ENCODE measurements at places on chromosomes 1 and 21.

DNA sequence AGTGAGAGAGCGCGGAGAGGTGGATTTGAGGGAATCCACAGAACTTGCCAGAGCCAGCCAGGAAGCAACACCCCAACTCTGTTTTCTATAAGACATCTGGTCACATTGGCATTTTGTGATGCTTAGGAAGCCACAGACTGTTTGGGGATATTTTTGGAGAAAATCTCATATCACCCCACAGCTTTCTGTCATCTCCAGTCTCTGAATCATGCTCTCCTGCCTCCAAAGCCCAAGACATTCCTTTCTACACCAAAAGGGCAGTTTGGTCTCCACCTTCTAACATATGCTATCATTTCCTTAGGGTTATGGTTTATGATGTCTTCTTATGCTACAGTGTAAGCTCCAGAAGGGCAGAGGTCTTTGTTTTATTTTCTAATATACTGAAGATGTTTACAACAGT, 14.4 kb upstream of the BCL10 start:
- no peak for DNase-seq

DNA sequence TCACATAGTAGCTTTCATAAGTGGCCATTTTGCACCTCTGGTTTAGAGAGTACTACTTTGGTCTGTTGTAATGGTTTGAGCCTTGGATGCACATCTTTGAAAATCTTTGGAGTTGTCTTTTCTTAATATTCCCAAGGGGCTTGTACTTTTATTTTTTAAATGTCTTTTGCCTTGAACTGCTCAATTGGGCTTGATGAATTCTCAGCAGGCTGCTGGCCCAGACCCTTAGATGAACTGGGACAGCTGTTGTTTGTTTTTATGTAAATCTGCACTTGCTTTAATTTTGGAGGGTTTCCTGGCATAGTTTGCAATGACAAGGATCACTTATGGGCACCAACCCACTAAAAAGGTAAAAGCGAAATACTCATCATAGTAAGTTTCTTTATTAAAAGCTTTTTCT, 24.9 kb downstream of the NGF start:
- no peak for DNase-seq

DNA sequence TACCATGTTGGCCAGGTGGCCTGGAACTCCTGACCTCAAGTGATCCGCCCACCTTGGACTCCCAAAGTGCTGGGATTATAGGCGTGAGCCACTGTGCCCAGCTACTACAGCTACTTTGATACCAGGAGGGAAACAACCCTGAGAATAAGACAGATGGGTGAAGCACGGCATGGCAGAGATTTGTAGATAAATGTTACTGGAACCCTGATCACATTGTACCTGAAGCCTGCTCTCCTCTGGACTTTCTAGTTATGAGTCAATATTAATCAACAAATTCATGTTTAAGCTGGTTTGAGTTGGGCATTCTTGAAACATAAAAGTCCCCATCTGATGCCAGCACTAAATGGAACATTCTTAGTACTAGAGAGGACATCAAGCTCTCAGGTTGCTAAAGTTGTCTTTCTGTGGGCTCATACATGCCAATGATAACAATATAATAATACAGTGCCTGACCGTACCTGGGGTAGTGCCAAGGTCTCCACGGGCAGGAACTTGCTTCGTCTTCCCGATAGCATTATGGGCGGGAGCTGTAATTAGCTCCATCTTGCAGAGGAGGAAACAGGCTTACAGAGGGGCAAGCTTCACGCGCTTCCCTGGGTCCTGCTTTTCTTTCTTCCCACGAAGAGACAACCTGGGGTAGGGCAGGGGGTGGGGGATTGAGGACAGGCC, 30.7 kb upstream of the SLC19A1 start:
- no peak for DNase-seq

DNA sequence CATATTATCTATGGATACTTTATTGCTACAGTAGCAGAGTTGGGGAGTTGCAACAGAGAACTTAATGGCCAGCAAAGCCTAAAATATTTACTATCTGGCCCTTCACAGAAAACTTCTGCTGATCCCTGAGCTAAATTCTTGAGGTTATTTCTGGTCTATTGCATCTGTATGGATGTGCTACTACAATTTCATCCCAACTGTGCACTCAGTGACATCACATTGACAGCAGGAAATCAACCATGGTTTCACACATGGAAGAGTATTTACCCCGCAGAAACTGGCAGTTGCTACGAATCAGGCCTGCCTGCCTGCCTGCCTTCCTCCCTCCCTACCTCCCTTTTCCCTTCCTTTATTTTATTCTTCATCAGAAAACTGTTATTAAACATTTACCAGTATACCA, 12.1 kb downstream of the CLCA2 start:
- no peak for DNase-seq

DNA sequence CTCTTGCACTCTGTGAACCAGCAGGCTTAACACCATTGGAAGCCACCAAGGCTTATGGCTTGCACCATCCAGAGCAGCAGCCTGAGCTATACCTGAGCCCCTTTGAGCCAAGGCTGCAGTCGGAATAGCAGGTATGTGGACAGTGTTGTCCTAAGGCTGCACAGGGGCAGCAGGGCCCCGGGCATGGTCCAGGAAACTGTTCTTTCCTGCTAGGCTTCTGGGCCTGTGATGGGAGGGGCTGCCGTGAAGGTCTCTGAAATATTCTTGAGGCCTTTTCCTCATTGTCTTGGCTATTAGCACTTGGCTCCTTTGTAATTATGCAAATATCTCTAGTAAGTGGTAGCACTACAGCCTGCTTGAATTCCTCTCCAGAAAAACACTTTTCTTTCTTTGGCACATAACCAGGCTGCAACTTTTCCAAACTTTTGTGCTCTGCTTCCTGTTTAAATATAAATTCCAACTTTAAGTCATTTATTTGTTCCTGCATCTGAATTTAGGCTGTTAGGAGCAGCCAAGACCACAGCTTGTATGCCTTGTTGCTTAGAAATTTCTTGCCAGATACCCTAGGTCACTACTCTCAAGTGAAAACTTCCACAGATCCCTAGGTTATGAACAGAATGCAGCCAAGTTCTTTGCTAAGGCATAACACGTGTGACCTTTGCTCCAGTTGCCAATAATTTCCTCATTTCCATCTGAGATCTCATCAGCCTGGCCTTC, 5.2 kb downstream of the KRTAP20-4 start:
- no peak for DNase-seq

DNA sequence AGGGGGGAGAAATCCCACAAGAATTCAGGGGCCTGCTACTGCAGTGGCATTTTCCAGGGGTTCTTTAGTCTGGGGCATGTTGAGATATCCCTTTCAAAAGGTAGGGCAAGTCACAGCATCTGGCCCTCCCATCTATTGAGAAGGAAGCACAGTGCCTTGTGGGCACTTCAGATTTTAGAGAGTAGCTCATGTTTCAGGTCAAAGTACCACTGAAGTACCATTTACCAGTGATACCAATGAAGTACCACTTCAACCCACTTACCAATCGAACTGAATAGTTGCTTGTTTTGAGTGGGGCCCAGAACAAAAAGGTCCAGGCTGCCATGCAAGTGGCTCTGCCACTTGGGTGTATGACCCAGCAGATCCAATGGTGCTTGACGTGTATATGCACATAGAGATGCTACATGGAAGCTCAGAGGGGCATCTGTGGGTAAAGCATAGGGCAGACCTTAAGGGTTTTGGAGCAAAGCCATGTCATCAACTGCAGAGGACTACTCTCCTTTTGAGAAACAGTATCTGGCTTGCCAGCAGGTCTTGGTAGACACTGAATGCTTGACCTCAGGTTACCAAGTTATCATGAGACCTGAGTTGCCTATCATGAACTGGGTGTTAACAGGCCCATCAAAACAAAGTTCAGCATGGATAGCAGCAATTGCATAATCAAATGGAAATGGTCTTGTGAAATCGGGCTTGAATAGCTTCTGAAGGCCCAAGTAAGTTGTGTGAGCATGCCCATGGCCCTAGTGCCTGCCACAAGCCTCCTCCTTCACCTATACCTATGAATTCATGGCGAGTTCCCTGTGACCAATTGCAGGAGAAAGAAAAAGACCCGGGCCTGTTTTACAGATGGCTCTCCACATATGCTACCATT, 23.5 kb downstream of the PLA2G2D start:
- no peak for DNase-seq

DNA sequence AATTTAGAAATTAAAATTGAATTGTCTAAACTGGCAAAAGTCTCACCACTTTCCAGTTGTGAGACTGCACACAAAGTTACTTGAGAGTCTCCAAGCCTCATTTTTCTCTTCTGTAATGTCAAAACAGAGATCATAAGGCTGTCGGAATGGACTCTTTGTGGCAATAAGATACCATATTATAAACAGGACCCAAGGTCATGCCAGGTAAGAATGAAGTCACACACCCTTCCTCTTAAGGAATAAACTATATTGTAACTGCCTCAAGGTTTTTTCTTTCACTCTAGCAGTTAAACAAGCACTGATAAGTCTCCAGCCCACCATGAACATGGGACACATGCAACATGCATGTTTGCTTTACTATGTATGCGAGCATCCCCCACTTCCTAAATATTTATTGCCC, 50.1 kb upstream of the DIRAS3 start:
- DNase-seq, result no peak

- peak; percentile 95 for DNase-seq
These were observed at the start of gene SEC22B for GRCh38 chr1:120176092-120176855. SEC22B (minus strand) TSS chr1:120176520; CDS start chr1:120176381, 139 bp downstream.

DNA sequence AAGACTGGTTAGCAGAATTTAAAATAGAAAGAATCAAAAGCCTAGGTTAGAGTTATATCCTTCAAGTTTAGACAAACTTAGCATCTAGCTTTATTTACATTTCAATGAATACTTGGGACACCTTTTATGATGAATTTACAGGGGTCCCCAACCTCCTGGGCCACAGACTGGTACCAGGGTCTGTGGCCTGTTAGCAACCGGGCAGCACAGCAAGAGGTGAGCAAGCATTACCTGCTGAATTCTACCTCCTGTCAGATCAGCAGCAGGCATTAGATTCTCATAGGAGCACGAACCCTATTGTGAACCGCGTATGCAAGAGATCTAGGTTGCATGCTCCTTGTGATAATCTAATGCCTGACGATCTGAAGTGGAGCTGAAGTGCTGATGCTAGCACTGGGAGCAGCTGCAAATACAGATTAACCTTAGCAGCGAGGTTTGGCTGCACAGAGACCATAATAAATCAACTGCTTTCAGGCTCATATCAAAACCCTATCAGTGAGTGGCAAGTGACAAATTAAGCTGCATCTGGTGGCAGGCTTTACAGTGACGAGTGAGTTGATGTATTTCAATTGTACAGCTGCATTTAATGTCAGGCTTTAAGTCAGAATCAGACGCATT, 82.0 kb downstream of the UCHL5 start:
- no peak for DNase-seq

- DNase-seq, result no peak
These were observed 24.7 kb downstream of the NPHS2 start for GRCh38 chr1:179550746-179551682.

DNA sequence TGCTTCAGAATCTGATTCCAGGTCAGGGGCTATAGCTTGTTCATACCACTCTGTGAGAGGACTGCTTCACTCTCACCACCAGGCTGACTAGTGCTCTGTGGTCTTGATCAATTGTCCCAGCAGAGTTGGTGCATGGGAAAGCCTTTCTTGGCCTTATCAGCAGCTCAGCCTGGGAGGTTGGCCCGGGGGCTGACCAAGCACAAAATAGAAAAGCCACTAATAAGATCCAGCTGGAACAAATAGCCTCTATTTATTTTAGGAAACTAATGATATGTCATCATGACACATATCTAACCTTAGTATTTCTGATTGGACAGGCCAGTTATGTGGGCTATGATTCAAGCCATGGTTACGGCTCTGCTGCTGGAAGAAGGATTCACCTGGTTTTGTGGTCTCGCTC, 134.2 kb downstream of the GDAP2 start:
- DNase-seq, result no peak

DNA sequence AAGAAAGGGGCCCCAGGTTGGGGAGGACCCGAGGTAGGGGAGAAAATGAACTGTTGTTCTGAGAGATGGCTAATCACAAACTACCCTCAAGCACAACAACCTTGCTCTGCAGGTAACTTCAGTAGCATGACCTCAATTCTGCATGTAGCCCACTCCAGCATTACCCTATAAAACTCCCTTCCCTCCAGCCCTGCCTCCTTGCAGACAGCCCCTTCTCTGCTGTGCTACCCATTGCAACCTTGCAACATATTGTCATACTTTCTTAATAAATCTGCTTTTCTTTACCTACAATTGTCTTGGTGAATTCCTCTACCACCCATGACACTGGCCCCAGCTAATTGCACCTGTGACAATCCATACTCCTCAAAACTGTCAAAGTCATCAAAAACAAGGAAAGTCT, 428.9 kb downstream of the MATN1 start:
- DNase-seq, result no peak

- no peak for DNase-seq
These were observed 27.4 kb downstream of the PRKACB start for GRCh38 chr1:84171481-84171880.

DNA sequence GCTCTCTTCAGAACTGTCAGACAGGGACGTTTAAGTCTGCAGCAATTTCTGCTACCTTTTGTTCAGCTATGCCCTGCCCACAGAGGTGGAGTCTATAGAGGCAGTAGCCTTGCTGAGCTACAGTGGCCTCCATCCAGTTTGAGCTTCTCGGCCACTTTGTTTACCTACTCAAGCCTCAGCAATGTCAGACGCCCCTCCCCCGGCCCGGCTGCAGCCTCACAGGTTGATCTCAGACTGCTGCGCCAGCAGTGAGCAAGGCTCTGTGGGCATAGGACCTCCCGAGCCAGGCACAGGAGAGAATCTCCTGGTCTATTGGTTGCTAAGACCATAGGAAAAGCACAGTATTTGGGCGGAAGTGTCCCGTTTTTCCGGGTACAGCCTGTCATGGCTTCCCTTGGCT, 89.9 kb upstream of the PDC start:
- DNase-seq, result no peak

DNA sequence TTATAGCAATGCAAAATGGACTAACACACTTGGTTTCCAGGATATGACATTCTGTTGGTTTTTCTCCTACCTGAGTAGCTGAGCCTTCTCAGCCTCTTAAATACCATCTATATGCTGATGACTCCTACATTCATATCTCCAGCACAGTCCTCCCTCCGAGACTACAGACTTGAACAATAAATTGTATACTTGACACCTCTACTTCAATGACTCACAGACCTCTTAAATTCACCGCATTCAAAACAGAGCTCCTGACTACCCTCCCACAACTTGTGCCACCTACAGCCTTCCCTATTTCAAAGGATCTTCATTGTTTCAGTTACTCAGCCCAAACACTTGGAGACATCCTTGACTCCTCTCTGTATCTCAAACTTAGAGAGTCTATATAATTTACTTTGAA, 66.8 kb upstream of the ASB17 start:
- DNase-seq, result no peak

GRCh38 chr1:227729144-227729880, 5.8 kb downstream of the JMJD4 start:
- DNase-seq, result no peak

DNA sequence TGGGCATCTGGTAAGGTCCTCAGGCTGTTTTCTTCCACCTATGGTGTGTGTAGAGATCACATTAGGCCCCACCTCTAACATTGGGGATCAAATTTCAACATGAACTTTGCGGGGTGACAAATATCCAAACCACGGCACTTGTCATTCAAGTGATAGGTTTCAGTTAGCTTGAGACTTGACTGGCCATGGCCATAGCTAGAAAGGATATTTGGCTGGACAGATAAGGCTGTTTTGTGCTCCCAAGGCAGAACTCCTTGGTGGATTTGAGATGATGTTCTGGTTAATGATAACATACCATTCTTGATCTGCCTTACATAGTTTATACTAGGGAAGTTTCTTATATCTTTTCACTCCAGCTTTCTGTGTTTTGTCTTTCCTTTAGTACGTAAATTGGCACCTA, 48.5 kb downstream of the CELF3 start:
- no peak for DNase-seq
